AG09319 (cell line): ENCODE measurements at places on chromosomes 1 and 21.

- no peak for DNase-seq
These were observed 4.7 kb upstream of the ZSWIM5 start for GRCh38 chr1:45211076-45211475.

- DNase-seq: no peak
These were observed 33.7 kb downstream of the L1TD1 start for GRCh38 chr1:62228136-62228882.

GRCh38 chr1:114206392-114206791, 52.7 kb upstream of the SYT6 start:
- no peak for DNase-seq

DNA sequence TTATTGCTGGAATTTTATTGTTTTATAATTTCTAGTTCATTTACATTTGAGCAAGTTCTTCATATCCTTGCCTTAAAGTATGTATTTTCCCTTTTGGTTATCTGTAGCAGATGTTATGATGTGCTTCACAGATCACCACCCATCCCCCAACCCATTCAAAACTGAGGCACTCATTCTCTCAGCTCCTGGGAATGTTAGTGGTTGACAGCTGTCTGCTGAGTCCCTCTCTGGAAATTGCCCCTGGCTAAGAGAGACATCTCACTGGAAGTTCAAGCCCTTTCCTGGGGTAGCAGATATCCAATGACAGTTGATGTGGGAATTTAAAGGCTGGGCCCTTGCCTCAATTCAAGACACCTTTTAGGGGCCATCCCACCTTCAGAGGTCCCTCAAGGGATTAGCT, 4.3 kb upstream of the DPYD start:
- DNase-seq: no peak

- DNase-seq: no peak
These were observed 17.2 kb upstream of the C8A start for GRCh38 chr1:56837244-56837939.

GRCh38 chr1:169989246-169989645, 85.2 kb downstream of the KIFAP3 start:
- no peak for DNase-seq

GRCh38 chr1:152906023-152906565, 2.3 kb upstream of the IVL start:
- peak; percentile 60 for DNase-seq

DNA sequence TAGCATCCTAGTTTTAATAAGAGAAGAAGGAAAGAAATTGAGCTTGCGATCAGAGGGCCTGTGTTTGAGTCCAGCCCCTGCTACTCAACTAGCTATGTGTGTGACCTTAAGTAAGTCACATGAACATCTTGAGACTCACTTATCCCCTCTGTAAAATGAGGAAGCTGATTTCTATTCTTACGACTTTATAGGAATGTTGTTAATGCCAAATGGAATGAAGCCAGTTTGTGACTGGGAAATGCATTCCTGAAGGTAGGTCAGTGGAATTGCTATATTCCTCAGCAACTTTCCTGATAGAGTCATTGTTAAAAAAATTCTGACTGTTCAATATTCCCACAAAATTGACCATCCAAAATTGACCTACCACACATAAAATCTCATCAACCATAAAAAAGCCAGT, 14.9 kb downstream of the FASLG start:
- no peak for DNase-seq

- DNase-seq: no peak
These were observed 6.8 kb downstream of the XKR8 start for GRCh38 chr1:27966402-27967105.

- DNase-seq: no peak
These were observed 17.7 kb upstream of the QSOX1 start for GRCh38 chr1:180136968-180137356.

GRCh38 chr1:170407581-170407980, 124.4 kb upstream of the GORAB start:
- DNase-seq: no peak

GRCh38 chr1:84810343-84810742, 82.7 kb downstream of the LPAR3 start:
- no peak for DNase-seq

DNA sequence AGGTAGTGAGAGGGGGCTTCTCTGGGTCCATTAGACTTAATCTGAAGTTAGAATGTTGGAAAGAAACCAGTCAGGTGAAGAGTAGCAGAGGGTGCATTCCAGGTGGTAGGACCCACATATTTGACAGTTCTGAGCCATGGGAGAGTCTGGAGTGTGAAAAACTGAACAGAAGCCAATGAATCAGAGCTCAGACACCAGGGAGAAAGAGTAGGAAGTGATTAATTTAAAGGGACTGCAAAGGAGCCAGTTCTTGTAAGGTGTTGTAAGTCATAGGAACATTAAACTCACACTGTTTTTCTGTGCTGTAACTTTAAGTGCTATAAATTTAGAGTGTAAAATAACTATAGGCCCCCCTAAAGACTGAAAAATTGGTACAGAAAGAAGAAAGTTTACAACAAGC, 5.9 kb upstream of the DHX9 start:
- no peak for DNase-seq

DNA sequence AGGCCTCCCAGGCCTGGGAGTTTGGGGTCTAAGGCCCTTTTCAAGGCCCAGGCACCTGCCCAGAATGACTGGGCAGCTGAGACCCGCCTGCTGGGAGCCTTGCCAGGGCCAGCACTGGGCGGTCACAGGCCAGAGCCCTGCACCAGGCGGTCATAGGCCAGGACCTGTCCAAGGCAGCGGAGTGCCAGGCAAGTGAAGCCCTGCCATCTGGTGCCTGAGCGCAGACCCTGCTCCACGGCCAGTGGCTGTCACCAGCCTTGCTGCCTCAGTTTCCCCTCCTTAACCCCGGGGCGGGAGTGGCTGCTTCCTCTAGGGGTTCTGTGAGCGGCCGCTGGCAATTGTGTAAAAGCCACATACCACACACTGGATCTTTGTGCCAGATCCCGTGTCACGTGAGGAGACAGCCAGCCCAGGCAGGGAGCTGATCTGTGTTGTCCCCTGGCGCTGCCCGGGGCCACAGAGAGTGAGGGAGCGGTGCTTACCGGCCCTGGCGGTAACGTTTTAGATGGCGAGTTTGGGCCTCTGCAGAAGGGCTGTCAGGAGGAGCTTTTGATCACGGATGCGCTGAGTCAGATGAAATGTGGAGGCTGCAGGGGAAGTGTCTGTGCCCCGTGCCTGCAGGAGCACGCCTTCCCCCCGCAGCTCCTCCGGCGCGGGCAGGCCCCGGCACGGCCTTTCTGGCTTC, 4.6 kb downstream of the COL18A1 start:
- DNase-seq: no peak

GRCh38 chr1:152086760-152087159, 2.1 kb downstream of the TCHHL1 start:
- DNase-seq: no peak

GRCh38 chr1:20183035-20183434, 2.9 kb upstream of the UBXN10 start:
- DNase-seq: no peak

- DNase-seq: no peak
These were observed 631.0 kb upstream of the TMPRSS15 start for GRCh38 chr21:19034560-19034959.

GRCh38 chr1:18880585-18880984, 21.1 kb upstream of the TAS1R2 start:
- DNase-seq: no peak

DNA sequence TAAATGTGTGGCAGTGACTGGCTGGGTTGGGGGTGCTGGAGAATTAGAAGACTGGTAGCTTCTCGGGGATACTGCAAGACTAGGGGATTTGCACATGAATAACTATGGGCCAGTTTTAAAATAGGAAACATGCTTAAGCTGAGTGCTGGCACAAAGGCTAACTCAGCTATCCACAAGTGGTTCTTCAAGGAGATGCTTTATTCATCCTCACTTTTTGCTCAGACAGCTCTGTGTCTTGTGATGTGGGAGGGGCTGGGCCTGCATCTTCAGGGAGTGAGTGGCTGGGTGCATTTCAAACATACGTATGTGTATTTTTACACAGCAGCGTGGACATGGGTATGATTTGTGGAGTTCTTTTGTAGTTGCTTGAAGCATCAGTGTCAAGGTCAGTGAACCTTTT, 2.3 kb downstream of the COQ8A start:
- DNase-seq: no peak

GRCh38 chr1:224769452-224770335, 153.6 kb downstream of the CNIH3 start:
- no peak for DNase-seq

- no peak for DNase-seq
These were observed 3.7 kb downstream of the GADD45A start for GRCh38 chr1:67688526-67689219.

GRCh38 chr1:24749252-24749651, 4.0 kb downstream of the CLIC4 start:
- no peak for DNase-seq

- DNase-seq: no peak
These were observed 12.8 kb downstream of the WDR3 start for GRCh38 chr1:117942293-117942692.

DNA sequence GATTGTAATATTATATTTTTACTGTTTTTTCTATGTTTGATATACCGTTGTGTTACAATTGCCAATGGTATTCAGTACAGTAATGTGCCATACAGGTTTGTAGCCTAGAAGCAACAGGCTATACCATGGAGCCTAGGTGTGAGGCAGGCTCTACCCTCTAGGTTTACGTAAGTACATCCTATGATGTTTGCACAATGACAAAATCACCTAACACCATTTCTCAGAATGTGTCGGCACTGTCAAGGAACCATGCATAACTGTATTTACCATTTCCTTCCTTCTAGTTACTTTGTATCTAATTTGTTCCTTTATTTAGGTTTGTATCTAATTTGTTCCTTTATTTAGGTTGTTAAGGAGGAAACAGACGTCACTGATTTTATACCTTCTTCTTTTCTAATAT, 9.9 kb downstream of the NPHP4 start:
- no peak for DNase-seq

GRCh38 chr1:41810446-41810845, 108.3 kb downstream of the HIVEP3 start:
- no peak for DNase-seq

DNA sequence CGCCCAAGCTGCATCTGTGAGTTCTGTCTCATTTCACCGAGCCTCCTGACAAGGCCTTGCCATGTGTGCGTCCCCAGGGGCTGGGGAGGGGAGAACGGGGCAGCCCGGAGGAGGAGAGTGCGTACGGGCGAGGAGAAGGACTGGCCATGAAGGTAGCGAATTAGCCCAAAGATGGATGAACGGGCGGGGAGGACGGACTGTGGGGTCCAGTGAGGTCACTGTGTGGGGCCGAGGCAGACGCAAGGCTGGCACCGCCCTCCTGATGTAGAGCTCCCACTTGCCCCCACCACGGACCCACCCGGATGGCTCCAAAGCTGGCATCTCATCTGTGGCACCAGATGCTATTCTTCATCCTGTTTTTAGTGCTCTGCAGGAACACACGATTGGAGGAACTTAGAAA, 330.4 kb downstream of the AJAP1 start:
- DNase-seq: no peak

DNA sequence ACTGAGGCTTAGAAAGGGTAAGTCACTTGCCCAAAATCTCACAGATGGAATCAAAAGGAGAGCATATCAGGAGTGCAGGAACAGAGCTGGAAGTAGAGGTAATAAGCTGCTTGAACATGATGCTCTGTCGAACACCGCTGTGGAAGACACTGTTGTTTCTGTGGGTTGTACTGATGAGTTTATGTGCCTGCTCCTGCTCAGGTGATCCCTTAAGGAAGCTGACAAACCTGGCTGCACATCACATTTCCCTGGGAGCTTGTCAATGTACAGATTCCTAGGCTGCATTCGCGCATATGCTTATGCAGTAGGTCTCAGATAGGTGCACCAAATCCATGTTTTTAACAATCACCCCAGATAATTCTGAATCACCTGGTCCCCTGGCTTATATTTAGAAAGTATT, 79.7 kb downstream of the ZNF326 start:
- DNase-seq: no peak

GRCh38 chr1:46484783-46485490, 4.7 kb upstream of the DMBX1 start:
- no peak for DNase-seq

DNA sequence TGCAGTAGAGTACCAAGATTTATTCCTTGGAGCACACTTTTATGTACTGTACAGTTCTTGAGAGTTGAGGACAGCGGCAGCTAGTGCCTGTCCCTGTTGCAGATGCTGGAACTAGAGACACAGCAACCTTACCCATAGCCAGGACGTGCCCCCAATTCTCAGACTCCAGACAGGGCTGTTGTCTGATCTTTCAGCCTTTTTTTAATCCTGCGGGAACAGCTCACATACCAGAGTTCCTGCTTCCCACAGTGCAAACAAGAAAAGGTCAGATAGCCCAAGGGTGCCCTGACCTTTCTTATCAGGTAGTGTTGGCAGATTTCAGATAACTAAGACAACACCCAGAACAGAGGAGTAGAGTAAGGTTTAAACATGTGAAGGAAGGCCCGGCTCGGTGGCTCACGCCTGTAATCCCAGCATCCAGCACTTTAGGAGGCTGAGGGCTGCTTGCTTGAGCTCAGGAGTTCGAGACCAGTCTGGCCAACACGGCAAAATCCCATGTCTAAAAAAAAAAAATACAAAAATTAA, 78.5 kb downstream of the DOP1B start:
- no peak for DNase-seq

DNA sequence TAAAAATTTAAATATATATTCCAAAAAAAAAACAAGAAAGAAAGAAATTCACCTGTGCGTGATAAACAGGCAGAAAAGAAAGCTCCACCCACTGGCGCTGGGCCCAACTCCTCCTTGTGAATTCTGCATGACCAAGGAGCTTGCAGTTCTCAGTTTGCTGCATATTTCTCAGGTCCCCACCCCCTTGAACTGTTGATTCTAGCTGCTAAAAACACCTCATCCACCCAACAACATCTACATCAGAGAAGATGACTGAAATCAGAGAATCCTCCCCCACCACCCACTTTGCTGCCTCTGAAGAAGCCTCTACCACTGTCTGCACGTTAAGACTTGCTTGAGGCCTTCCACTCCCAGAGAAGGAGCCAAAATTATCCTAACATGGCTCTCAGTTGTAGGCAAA, 104.8 kb downstream of the RGS2 start:
- no peak for DNase-seq

DNA sequence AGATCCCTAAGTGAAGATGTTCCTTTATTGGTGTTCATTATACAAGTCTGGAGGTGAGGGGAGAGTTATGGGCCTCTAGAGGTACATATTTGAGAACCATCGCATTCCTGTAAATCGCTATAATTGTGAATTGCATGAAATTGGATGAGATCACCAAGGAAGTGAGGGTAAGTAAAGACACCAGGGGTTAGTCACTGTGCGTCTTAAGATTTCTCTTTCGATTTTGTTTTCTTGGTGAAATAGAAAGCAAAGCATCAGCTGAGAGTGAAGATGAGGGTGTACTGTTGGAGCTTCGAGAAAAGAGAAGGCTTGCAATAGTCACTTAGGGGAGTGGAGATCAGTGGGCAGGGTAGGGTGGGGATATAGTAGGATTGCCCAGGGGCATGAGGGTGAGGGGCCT, 82.1 kb downstream of the RAVER2 start:
- no peak for DNase-seq

- DNase-seq: no peak
These were observed 112.9 kb downstream of the MAB21L3 start for GRCh38 chr1:116224111-116224510.

- no peak for DNase-seq
These were observed 14.1 kb downstream of the EVA1C start for GRCh38 chr21:32426592-32427051.

GRCh38 chr1:198864695-198865094, 225.9 kb downstream of the PTPRC start:
- DNase-seq: no peak

GRCh38 chr1:225343618-225344017, 84.2 kb downstream of the LBR start:
- no peak for DNase-seq
